Cortex of kidney (tissue), 1 donor: ENCODE measurements at places on chromosomes 16 and 17.

- DNase-seq: no peak
Measured at GRCh38 chr17:55576996-55577586, 65.8 kb upstream of the SMIM36 start.

GRCh38 chr16:65876624-65877023 lies 489.9 kb upstream of the CDH5 start:
- DNase-seq: no peak

GRCh38 chr16:30368792-30369090 lies 1.6 kb downstream of the TBC1D10B start:
- DNase-seq: no peak

GRCh38 chr17:79618383-79619067 lies 7.7 kb upstream of the RBFOX3 start:
- no peak for DNase-seq

DNA sequence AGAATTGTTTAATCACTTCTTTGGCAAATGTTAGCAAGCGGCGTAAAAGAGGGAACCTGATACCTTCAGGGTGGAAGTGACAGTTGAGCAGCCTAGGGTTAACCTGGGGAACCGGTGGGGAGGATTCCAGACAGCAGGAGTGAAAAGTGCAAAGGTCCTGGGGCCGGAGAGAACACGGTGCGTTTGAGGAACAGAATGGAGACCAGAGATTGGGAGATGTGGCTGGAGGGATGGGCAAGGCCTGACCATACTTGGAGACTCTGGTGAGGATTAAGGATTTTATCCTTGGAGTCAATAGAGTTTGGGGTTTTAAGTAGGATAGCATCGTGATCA lies 2.3 kb upstream of the ZNF500 start:
- DNase-seq: no peak

DNA sequence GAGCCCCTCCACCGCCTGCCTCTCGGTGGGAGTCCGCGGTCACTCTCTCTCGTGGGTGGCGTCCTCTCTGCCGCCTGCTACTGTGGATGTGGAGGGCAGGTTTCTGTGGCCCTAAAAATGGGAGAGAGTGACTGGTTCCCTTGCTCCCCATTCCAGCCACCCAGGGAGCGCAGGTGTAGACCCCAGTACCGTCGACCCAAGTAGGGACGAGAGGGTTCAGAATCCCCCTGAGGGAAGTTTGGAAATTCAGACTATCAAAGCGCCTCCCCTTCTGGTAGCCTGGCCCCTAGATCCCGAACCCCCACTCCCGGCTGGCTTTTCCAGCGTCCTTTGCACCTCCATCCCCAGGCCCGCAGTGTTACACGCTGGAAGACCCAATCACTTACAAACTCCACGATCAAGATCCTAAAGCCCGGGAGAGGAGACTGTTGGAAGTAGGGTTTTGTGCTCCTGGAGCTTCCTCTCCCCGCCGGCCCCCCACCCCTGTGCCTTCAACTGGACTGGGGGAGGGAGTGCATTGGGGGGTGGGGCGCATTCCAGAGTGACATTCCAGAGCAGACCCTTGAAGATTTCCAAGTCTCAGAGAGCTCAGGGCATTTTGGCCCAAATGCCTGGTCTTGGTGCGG lies 991 bp downstream of the GPRC5C start:
- DNase-seq: no peak

DNA sequence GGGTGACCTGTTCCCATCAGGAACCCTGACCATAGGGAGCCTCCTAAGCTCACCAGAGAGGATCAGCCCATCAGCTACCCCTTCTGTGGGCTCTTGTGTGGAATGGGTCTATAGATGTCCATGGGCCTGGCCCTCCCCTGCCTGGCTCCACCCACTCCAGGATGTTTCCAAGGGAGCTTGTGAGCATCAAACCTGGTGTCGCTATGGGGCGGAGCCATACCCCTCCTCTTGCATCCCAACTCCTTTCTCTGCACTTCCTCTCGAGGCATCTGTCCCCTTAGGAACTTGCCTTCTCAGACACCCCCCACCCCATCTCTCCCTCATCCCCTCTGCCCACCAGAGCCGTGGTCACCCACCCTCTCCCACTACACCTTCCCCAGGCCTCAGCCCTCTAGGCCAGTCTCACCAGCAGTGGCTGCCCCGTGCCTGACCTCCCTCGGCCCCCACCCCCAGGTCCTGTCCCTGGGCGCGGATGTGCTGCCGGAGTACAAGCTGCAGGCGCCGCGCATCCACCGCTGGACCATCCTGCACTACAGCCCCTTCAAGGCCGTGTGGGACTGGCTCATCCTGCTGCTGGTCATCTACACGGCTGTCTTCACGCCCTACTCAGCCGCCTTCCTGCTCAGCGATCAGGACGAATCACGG lies 10.4 kb downstream of the KCNH6 start:
- DNase-seq: no peak

DNA sequence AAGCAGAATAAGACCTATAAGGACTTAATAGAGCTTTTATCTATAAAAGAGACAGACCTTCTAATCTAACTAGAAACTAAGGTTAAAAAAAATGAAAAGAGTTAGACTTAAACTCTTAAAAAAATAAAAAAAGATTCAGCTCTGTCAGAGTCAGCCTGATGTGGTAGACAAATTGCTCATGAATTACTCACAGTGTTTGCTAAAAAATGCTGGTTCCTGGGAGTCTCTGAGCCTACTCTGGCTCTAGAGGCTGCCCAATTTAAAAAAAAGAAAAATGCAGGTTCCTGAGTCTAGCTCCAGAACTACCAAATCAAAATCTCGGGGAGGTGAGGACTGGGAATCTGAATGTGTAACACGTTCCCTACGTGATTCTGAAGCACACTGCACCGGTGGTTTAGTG lies 18.1 kb downstream of the SOST start:
- no peak for DNase-seq

DNA sequence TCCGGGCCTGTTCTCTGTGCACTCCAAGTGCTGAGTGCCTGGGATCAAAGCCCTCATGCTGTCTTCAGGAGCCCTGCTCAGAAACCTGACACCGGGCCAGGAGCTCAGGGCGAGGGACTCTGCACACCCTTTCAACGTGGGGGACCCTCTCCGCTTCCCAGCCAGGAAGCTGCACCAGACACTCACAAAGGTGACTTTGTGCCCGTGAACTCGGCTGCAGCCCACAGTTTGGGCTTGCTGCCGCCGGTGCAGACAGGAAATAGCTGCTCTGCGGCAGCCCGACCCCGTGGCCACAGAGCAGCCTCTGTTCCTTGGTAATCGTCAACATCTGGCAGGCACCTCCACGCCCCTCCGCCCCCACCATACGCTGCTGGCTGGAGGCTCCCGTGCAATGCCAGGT lies 93.4 kb upstream of the METRNL start:
- DNase-seq: no peak

DNA sequence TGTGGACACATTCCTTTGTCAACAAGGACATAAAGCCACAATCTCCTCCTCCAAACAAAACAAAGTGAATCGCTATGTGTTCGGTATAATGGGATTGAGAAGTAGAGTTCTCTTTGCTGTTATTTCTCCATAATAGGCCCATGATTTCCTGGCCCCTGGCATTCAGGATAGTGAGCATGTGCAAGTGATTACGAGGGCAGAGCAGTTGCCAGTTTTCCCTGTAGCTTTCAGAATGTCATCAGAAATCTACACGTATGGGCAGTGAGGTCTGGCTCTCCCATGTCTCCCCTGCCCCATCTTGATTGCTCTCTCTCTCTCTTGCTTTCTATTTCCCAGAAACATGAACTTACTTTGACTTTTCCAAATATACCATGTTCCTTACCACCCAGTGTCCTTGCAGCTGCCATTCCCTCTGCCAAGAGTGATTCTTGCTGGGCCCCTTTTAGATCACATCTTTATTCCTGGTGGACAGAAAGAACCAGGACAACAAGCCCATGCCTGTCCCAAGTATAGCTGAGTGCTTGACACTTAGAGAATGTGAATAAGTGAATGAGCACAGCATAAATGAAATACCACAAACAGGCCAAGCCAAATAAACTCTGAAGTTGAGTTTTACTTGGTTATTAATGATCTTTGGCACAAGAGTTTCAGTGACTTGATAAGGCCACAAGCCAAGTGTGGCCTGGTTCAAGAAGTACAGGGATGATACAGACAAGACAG lies 273.1 kb downstream of the CDH13 start:
- DNase-seq: no peak

- DNase-seq: no peak
Measured at GRCh38 chr16:68575082-68575481, 36.0 kb downstream of the ZFP90 start.

DNA sequence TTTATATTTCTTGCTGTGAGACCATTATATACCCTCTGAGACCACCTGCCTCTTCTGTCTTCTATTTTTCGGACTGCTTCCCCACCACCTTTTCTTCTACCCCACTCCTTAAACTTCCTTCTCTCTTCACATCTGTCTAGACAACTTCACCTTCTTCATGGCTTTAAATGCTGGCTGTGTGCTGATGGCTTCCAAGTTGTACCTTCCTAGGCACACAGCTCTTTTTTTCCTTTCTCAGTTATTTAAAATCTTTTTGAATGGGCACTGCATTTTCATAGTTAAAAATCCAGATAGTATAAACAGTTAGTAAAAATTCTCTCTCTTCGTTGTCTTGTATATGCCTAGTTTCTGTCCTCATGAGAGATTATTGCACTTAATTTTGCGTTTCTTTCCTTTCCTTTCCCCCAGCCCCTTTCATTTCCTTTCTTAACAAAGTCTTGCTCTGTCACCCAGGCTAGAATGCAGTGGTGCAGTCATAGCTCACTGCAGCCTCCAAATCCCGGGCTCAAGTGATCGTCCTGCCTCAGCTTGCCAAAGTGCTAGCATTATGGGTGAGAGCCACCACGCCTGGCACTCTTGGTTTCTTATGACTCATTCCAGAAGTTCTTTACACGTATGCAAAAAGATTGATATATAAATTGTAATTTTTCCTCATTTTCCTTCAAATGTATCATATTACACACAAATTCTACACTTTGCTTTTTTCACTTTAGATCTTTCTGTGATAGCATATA lies 114.3 kb downstream of the NPIPB5 start:
- DNase-seq: no peak

DNA sequence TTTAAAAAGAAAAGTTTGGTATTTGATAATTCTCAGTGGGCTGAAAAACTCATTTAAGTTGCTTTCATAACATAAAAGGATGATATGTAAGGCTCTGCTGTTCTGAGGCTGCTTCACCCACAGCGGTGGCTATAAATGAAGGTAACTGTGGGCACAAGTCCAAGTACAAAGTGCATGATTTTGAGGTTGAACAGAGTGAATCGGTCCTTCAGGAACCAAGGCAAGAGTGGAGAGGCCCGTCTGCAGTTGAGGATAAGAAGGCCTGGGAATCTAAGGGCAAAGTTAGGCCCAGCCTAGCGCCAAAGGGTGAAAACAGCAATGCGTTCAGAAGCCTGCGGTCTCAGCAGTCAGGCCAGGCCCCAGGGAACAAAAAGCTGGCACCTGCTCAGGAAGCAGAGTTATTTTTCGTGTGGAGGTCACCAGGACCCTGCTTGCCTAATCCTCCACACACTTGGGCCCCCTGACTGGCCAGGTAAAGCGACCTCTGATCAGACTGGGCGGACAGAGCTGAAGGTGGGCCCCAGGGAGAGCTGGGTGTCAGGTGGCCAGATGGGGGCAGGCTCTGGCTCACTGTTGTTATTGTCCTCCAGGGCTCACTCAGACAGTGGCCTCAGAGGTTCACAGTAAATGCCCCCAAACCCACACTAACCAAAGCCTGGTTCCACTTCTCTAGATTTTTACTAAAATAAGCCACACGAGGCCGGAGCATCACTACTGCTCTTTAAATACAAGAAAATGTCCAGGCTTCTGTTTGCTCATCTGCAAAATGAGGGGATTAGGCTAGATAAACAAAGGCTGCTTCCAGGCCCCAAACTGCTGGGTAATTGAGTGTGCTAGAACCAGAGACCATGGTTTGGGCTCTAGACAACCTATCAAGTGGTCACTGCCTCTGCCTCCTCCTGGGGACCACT lies 46.5 kb downstream of the TEX2 start:
- DNase-seq: no peak

DNA sequence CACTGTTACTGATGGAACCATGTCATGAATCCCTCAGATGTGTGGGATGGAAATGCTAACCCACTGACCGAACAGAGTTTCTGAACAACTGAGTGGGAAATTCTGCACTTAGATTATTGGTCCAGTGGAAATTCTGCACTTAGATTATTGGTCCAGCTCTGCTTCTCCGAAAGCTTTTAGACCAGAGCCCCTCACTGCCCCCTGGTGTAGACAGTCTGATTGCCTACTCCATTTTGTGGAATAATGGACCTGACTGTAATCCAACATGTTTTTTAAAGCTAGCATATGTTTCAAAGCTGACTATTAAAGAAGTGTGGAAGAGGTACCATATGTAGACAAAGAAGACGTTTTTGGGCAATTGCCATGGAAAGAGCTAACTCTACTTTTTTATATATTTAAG lies 50.3 kb upstream of the TBX2 start:
- DNase-seq: no peak

GRCh38 chr17:72255481-72255880 lies 134.7 kb downstream of the SOX9 start:
- DNase-seq: no peak

DNA sequence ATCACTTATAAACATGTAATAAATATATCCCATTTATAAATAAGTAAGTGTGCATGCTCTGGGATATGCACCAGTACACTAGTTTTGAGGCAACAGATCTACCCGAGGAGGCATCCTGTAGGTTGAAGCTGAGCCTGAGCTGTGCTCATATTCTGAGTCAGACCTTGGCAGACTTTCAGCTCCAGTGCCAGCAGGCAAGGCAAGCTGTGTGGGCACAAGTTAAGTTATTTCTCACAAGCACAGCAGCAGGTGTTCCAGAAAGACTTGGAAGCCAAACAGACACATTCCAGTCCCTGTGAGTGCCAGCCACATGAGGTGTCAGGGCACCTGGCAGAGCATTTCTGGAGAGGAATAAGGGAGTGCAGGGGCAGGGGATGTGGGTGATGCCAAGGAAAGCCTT lies 1.3 kb upstream of the CLEC19A start:
- DNase-seq: no peak

- DNase-seq: no peak
Measured at GRCh38 chr16:16019488-16019887, 70.1 kb downstream of the ABCC1 start.
